ENCODE measurements at places on chromosomes 1 and 21. TPM values are rescaled to one million over a fixed set of nuclear protein-coding genes. Genes with fewer than 3 reads are reported as not detected.
A peak's percentile ranks its signal among the peaks of the same experiment; 100 is the strongest.

The CD1D gene
- not detected for total RNA-seq

The FMO3 gene
- total RNA-seq, result not detected

The ANGPTL3 gene
- not detected for total RNA-seq

The MORN1 gene
- 6.5 TPM for total RNA-seq

The PIGV gene
- 7.5 TPM for total RNA-seq

DNA sequence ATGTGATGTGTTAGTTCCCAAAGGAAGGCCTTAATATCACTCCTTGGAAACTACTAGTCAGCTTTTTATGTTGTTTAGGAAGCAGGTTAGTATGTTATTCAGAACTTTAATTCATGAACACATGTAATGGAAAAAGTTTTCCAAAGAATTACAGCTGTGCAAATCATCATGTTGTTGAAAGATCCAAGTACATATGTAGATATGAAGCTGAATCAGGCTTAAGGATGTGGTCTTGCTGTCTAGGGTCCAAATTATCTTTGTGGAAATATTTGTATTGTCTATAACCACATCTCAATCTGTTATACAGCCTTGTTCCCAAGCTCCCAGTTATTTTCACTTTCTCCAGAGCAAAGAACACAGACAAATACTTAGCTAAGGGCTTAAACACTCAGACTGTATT, 231.6 kb downstream of the TPR start:
- DNase-seq, result no peak

DNA sequence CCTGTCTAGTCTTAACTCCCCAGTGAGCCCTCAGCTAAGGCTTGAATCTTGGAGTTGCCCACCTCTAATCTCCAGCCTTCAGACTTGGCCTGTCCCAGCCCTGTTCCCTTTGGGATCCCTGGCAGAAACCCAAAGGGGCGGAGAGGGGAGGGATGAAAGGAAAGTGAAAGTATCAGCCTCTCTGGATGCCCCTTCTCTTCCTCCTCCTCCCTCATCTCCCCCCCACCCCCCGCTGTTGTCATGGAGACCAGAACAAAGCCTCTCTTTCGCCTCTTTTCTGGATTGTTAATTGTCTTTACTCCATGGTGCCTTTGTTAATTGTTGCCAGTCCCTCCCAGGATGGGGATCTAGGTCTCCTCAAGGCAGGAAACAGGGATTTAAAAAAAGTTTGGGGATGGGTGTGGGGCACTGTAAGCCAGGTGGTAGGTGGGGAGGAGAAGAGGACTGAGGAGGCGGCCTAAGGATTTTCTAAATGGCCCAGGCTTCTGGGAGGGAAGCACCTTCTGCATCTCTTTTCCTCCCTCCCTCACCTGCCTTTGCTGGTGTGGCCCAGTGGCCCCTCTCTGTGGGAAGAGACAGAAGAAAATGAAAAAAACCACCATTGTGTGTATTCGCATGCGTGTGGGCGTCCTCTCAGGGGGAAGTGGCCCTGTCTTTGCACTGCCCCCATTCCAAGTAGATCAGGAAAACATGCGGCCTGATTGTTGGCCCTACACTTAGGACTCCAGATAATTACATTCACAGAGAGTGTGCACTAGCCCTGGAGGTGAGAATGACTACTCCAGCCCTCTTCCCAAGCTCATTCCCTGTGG, 7.5 kb upstream of the SOX13 start:
- DNase-seq, result peak; percentile 47

DNA sequence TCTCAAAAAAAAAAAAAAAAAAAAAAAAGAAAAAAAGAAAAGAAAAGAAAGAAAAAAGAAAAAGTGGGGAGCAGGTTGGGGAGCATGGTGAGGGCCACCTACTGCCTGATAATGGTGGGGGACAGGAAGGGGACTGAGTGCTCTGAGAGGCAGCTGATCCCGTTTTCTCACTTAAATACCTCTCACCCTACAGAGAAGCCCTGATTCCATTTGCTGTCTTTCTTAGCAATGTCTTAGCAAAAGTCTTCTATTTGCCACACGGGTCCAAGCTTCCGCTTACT, 692 bp upstream of the H6PD start:
- DNase-seq, result no peak

DNA sequence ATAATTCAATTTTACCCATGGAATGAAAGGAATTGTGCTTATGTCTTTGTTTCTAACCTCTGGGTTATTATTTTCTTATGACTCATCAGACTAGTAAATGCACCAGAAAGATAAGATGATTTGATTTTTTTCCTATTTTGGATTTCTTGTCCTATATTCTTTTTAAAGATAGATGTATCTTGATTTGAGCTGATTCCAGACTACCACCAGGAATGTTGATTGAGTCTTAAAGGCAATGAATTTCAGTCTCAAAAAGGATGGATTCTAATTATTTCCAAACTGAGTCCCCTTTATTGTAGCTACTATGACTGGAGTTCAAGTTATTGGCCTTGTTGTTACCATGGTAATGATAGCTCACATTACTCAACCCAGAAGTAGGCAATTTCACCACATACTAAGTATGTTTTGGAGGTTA, 95.8 kb upstream of the RGS4 start:
- peak; percentile 84 for DNase-seq

GRCh38 chr1:33280091-33280661, 23.9 kb downstream of the ZNF362 start:
- DNase-seq, result no peak

DNA sequence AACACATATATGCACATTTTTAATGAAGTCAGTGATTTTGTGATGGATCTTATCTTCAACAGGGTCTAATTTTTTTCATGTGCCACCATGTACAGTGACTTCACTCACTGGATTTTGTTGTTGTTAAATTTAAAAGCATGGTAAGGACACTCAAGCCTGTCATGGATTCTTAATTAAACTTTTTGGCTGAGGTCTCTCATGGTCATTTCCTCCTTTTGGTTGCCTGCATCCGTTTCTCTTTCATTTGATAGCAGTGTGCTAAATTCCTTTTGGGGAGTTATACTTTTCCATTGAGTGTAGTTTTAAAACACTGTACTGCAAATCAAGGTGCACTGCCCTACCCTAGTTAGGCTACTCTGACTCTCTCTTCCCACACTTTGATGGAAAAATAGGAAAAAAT, 13.2 kb upstream of the CRB1 start:
- DNase-seq, result no peak

- no peak for DNase-seq
Observed at GRCh38 chr1:18614069-18614735, 16.4 kb upstream of the PAX7 start.

GRCh38 chr21:33988237-33989017, 72.8 kb upstream of the ATP5PO start:
- DNase-seq, result no peak

DNA sequence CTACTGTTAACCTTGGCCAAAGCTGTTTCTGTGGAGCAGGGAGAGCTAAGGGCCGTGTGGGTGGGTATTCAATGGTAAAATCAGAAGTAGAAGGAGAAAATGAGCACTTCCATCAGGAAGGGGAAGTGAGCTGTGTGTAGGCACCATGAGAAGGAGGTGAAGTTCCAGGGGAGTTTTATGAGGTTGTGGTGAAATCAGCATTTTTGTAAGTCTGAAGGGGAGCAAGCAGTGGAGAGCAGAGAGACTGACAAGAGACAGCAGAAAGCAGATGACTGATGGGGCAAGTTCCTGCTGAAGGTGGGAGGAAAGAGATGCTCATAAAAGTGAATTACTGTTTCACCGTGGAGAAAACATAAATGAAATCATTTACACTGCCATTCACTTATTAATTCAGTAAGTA, 2.7 kb upstream of the GPR88 start:
- DNase-seq, result no peak

- DNase-seq, result no peak
Observed at GRCh38 chr1:186518395-186518794, 57.5 kb upstream of the PDC start.

DNA sequence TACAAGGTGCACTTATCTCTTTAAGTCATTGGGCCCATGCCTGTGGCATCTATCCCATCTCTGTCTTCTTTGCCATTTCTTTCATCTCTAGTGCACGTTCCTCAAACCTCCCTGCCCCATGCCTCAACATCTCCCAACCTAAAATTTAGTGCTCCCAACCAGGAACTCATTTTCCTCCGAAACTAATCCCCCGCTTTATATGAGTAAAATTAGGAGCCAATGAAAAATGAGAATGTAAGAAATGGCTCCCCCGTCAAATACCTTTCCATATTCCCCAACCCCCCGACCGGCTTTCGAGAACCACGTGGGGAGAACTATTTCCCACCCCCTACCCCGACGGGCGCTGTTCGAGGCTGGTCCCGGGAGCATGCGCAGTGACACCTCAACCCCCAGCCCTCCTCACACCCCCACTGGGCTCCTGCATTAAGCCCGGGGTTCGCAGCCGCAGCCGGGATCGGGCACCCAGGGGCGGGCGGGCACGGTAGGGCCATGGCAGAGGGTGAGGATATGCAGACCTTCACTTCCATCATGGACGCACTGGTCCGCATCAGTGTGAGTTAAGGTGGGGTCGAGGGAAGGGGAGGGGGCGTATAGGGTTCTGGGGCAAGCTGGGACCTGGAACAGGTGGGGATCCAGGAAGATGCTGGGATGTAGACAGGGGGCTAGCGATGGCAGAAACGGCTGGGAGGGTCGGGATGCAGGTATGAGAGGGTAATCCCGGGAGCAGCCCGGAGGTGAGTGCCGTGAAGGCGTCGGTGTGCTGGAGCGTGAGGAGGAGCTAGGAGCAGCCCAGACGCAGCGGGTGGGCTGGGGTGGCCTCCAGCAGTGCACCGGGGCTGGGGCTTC, at the start of gene TRIM46:
Gene TRIM46 (plus strand): TSS at position 372 of the 846 bp plus-strand sequence. CDS start 118 bp downstream, at position 490.
- DNase-seq, result peak; percentile 24

- DNase-seq, result no peak
Observed at GRCh38 chr1:67019121-67019520, 34.8 kb downstream of the SLC35D1 start.

DNA sequence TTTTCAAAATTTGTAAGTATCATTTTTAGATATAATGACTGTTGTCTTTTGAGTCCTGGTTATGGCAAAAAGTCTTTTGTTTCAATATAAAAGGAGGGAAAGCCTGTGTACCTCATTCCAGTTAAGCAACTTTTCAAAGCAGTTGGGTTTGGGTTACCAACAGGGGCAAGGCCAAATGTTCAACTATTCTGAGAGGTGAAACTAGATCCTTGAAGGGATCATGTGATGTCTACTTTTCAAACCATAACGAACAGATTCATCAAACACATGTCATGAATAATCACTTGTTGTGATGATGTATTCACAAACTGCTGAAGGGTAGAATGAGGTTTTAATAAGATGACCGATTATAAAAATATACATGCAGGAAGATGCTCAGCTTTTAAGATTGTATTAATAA, 171.3 kb downstream of the HHAT start:
- no peak for DNase-seq

- DNase-seq, result no peak
Observed at GRCh38 chr1:108505763-108506070, 54.2 kb upstream of the EEIG2 start.

DNA sequence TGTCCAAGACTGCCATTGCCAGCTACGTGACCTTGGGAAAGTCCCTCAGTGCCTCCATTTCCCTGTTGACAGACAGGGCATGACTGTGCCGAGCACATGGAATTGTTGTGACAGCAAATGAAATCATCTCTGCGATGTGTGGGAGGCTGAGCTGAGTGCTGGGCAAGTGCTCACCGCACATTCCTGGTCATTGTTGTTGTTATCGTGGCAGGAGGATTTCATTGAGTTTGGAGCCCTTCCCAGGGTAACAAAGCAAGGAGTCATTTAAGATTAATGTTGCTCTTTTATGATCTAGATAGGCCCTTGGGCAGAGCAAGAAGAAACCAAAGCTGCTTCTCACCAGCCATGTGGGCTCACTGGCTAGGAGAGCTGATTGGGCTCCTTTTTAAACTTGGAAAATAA, 39.6 kb upstream of the ITPKB start:
- peak; percentile 96 for DNase-seq

GRCh38 chr1:175278734-175279116, 86.1 kb upstream of the KIAA0040 start:
- no peak for DNase-seq

GRCh38 chr1:57336793-57337192, 87.1 kb downstream of the DAB1 start:
- no peak for DNase-seq

DNA sequence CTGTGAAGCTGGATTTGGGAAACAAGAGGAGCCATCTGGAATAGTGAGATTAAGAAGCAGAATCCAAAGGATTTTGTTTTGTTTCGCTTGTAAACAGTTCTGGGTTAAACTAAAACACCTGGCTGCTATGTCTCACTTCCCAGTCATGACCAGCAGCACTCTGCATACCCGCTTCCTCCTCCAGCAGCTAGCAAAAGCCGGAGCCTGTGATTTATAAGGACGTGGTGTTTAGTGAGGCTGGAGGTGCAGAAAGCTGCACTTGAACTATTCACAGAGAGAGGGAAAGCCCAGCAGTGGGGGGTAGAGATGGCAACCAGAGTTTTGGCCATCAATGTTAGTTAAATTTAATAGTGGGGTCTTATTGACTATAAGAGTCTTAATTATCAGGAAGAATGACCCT, 240.2 kb downstream of the AJAP1 start:
- no peak for DNase-seq

DNA sequence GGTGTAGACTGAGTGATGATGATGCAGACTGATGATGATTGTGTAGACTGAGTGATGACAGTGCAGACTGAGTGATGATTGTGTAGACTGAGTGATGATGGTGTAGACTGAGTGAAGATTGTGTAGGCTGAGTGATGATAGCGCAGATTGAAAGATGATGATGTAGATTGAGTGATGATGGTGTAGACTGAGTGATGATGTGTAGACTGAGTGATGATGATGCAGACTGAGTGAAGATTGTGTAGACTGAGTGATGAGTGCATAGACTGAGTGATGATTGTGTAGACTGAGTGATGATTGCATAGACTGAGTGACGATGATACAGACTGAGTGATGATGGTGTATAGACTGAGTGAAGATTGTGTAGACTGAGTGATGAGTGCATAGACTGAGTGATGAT, 28.7 kb downstream of the FAM89A start:
- DNase-seq, result no peak

DNA sequence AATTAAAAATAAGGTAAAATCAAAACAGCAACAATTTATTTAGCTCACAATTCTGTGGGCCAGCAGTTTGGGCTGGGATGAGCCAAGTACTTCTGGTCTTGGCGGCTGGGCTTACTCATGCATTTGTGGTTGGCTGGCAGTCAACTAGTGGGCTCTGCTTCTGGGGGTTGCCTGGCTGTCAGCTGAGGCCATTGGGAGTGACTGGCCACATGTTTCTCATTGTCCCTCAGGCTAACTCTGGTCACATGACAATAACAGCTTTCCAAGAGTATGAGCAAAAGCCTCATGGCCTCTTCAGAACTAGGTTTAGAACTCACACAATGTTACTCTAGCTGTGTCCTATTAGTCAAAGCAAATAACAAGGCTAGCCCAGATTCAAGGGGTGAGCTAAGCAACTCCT, 15.6 kb upstream of the CHIA start:
- DNase-seq, result no peak
